Stimulated activated CD4-positive, alpha-beta T cell treated with anti-CD3 and anti-CD28 coated beads, Interleukin-4, amount 100 ng/mL, for 4 hours (primary cell): ENCODE measurements at places on chromosomes 5 and 9.

DNA sequence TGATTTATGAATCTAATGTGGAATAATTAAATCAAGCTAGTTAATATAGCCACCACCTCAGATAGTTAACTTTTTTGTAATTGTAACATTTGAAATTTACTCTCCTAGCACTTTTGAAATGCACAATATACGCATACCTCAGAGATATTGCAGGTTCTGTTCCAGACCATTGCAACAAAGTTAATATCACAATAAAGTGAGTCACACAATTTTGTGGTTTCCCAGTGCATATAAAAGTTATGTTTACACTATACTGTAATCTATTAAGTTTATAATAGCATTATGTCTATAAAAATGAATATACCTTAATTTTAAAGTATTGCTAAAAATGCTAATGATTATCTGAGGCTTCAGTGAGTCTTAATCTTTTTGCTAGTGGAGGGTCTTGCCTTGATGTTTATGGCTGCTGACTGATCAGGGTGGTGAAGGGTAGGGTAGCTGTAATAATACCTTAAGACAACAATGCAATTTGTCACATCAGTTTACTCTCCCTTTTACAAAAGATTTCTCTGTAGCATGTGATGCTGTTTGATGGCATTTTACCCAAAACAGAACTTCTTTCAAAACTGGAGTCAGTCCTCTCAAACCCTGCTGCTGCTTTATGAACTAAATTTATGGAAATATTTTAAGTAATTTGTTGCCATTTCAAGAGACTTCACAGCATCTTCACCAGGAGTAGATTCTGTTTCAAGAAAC lies 235.1 kb upstream of the ADAMTSL1 start:
- no peak for DNase-seq

GRCh38 chr5:179668391-179668790 lies 12.4 kb downstream of the CBY3 start:
- no peak for DNase-seq

DNA sequence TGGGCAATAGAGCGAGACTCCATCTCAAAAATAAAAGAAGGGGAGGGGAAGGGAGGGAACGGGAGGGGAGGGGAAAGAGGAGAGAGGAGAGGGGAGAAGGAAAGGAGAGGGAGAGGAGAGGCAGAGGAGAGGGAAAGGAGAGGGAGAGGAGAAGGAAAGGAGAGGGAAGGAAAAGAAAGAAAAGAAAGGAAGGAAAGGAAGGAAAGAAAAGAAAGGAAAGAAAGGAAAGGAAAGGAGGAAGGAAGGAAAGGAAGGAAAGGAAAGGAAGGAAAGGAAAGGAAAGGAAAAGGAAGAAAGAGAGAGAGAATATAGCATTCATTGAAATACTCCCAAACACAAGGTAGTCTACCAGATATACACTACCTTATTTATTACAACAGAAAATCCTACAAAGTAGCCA lies 44.8 kb downstream of the SUSD1 start:
- no peak for DNase-seq

GRCh38 chr9:115717711-115718173 lies 435.8 kb upstream of the PAPPA start:
- no peak for DNase-seq

GRCh38 chr5:136027311-136027710 lies 1.5 kb upstream of the TGFBI start:
- DNase-seq = no peak

- DNase-seq = peak; percentile 100
These were observed at the start of gene MAML1 for GRCh38 chr5:179732412-179732917. MAML1 (plus strand) TSS chr5:179732822; CDS start chr5:179733113, 291 bp downstream.

DNA sequence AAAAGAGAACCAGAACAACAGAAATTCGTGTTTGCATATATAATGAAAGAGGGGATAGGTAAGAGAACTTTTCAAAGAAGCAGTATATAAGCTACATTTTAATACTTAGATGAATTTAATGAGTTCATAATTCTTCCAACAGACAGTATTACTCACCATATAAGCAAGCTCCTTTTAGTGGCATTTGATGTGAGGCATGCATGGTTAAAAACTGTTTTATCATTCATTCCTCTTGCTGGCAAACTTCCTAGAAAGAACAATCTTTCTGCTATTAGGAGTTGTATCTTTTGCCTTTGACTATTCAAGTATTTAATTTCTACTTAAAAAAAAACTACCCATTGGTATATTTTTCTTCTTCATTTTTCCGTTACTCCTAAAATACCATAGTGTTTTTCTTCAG lies 65.7 kb upstream of the EIF4EBP3 start:
- no peak for DNase-seq

DNA sequence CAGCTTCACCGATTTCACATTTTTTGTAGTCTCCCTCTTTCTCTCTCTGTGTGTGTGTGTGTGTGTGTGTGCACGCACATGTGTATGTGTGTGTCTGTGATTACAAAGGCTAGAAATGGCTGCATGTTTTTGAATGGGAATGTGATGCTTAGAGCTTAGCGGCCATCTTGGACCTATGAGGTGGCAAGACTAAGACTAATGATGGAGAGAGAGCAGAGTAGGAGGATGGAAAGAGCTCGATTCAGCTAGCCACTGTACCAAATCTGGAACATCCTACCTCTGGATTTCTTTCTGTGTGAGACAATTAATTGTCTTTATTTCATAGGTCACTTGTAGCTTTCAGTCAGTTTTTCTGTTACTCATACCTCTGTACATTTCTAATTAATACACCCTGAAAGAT lies 205.1 kb downstream of the PCSK1 start:
- no peak for DNase-seq
